ENCODE measurements at places on chromosomes 12 and 14.

GRCh38 chr14:101276309-101277091 lies 284.8 kb upstream of the DIO3 start:
- no peak for DNase-seq

GRCh38 chr12:70240673-70241072 lies 2.6 kb upstream of the CNOT2 start:
- DNase-seq, result no peak

DNA sequence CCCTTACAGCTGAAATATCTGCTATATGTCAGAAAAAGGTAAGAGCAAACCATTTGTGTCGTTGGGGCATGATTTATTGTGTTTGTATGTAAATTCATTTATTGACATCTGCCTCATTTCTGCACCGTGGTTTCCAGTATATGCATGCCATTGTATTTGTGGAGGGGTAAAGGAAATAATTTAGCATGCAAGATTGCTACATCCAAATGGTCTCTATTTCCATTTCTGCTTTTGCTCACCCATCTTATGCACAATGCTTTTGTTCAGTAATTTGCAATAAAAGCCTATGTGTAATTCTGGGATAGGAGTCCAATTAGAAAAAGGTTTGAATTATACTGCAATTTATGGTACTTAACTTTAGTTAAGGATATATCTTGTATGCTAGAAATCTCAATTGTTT lies 101.8 kb downstream of the UNC79 start:
- no peak for DNase-seq

- DNase-seq, result no peak
These were observed 1102.8 kb downstream of the BCL11B start for GRCh38 chr14:98169170-98169587.

DNA sequence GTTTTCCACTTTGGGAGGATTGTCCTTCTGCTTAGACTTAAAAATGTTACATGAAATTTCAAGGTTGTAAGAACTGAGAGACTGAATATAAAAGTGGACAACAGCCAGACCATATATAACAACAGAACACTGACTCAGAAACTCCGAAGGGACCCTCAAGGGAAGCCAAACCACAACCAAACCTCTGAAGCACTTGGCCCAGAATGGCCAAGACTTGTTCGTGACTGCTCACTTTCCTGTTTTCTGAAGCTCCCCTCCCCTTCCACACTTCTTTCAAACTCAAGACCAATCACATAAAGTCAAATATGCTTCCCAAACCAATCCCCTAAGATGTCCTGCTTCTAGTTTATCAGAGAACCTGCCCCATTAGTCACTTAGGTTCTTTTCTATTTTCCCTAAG lies 13.7 kb downstream of the OR6J1 start:
- no peak for DNase-seq

All from CMK (cell line).